ENCODE measurements at places on chromosomes 7 and 10. TPM values are rescaled to one million over a fixed set of nuclear protein-coding genes. Genes with fewer than 3 reads are reported as not detected.

DNA sequence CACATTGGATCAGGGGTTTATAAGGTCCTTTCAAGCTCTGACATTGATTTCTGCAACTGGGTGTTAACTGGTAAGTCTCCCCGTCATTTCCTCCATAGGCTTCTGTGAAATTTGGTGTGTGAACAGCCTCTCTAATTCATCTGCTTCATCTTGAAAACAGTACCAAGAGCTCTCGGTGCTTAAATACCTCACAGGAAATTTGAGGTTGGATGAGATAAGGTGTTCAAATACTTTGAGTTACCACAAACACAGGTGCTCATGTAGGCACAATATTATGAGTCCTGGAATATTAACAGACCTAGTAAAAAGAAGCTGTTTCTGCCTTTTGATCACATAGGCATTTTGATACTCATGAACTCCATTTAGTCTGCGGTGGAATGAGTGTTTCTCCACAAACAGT is 85.2 kb downstream of the RTKN2 start:
- DNase-seq: no peak

DNA sequence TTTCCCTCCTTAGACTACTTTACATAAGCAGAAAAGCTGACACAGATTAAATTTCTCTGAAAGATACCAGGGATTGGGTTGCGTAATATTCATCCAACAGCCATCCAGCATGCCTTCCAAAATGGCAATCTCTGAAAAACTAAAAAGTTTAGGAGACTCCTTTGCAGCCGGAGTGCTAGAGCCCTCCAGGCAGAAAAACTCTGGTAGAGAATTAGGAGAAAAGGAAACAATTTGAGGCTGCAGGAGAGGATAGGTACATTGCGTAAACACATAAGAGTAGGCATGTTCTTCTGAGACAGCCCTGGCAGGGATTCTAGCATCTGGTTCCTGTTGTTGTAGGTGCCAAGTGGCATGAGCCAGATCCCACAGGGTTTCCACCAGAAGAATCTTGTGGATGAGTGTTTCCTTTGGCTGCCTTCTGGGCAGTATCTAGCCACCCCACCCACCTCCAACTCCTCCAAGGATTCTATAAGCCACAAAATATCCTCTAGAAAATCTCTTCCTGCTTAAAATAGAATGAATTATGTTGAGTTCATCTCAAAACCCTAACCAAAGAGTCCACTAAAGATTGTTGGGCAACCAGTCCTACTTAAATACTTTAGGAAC is 402.4 kb downstream of the HGF start:
- no peak for DNase-seq

Gene PRPS1L1
- not detected for total RNA-seq

- DNase-seq: no peak
Measured at GRCh38 chr7:130134106-130134636, 63.8 kb downstream of the KLHDC10 start.

GRCh38 chr7:832167-832967 is at the start of gene SUN1:
Gene SUN1, plus strand, starts transcription at chr7:832476. Its CDS starts 49 bp downstream, at chr7:832525.
- DNase-seq: peak; percentile 69

GRCh38 chr7:50793120-50793946 is 10.6 kb upstream of the GRB10 start:
- peak; percentile 64 for DNase-seq

DNA sequence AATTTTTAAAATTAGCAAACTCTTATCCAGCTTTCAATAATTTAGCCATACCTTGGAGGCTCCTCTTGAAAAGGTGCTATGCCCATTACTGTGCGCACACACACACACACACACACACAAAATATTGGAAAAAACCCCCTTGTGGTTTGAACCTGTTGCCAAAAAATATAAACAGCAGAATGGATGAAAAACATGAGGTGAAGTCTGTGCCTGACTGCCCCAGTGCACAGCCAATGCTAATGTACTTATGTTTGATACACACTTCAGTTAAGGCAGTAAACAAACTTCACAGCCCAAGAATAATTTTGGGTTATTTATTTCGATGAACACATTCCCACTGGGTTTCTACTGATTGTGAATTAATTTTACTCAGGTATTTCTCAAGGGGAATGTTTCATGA is 113.2 kb upstream of the SEM1 start:
- no peak for DNase-seq

Gene NOC3L
- 21.6 TPM for total RNA-seq

DNA sequence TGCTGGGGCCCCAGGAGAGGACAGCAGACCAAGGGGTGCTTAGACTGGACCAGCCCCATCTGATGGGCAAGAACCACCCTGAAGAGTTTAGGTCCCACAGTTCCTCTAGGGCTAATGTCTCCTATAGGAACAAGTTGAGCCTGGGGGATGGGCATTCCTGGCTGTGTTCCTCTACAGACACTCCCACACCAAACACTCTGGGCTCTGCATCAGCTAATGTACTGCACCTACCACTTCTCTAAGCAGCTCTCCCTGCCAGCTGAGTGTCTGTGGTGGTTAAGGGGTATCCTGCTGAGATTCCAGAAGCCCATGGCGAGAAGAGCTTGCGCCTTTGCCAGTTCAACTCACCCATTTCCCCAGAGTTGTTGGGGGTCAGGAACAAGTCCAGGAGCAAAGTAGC is 284.1 kb upstream of the CSTF2T start:
- no peak for DNase-seq

DNA sequence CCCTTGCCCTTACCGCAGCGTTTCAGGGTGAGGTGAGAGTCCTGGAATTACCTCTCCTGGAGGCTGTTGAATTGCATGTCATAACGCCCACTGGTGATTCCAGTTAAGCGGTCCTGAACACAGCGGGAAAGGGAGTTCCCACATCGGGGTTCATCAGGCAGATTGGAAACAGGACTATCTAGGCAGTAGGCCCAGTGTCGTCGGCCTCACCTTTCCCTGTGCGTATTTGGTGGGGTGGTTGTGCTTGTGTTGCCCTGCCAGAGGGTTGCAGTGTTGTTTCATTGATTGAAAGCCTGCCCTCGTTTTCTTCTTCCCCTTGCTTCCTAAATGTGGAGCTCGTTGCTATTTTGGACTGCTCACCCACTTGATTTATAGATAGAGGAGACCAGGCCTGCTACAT is 10.6 kb upstream of the SUN1 start:
- DNase-seq: no peak

DNA sequence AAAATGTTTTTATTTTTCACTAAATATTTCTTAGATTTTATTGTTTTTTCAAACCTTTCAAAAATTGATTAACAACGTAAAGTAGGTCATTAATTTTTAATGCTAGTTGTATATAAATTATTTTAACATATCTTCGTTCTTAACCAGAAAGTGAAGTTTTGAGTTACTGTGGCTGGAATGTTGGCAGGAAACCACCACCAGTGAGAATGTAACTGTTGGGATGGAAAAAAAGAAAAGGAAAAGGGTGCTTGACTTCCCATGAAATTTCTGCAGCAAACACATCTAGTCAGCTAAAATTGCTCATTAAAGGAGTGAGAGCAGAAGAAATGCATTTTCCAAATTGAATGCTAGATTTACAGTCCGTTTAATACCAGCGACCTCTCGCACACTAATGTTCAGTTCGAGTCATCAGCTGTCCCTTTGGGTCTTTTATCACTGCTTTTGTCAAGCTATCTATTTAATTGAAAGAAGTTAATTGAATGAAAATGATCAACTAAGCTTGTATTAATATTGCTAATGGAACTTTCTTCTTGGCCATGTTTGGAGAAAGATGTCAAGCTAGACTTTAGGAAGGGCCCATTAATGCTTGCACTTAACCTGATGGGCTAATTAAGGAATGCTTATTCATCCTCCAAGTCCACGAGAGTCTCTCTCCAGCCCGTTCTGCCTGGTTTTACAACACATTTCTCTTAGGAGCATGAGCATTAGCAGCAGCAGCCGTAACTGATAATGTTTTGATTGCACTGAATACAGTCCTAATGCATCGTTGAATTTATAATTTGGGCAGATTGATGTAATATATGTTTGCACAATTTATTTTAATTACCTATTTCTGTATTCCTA is 70.1 kb downstream of the UBE3C start:
- DNase-seq: no peak

GRCh38 chr7:158819571-158820203 is 9.6 kb downstream of the ESYT2 start:
- DNase-seq: no peak

DNA sequence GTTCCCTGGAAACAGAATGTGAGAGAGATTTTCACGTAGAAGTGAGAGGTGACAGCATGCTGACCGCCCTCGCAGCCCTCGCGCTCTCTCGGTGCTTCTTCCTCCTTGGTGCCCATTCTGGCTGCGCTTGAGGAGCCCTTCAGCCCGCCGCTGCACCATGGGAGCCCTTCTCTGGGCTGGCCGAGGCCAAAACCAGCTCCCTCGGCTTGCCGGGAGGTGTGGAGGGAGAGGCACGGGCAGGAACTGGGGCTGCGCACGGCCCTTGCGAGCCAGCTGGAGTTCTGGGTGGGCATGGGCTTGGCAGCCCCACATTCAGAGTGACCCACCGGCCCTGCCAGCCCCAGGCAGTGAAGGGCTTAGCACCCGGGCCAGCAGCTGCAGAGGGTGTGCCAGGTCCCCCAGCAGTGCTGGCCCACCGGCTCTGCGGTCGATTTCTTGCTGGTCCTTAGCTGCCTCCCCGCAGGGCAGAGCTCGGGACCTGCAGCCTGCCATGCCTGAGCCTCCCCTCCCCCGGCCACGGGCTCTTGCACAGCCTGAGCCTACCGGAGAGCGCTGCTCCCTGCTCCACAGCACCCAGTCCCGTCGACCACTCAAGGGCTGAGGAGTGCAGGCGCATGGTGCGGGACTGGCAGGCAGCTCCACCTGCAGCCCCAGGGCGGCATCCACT is 888.7 kb upstream of the ZWINT start:
- DNase-seq: no peak
